Mesendoderm (in vitro differentiated cells): ENCODE measurements at places on chromosomes 4 and X.

DNA sequence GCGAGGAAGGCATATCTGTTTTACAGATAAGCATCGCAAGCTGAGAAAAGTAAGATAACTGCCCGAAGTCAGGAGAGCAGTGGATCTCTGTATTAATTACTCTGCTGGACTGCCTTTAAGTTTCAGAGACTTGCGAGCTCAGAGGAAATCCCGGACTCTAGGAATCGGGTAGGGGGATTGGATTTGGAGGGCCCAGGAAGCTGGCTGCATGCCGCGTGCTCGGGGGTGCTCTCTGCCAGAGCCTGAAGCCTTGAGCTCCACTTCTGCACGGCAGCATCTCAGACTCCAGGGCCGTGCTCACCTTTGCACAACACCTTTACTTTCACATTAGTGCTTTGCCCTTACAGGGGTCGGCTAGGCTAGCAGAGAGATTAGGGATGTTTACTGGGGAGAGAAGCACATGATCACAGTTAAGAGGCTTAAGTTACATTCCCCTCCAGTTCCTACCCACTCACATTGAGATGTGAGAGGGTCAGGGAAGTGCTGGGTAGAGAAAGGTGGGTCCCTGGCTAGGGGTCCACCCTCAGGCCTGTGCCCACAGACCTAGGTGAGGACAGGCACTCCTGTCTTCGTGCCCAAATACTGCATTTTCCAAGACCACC, 57.0 kb downstream of the TRIML1 start:
- peak; percentile 65 for DNase-seq

DNA sequence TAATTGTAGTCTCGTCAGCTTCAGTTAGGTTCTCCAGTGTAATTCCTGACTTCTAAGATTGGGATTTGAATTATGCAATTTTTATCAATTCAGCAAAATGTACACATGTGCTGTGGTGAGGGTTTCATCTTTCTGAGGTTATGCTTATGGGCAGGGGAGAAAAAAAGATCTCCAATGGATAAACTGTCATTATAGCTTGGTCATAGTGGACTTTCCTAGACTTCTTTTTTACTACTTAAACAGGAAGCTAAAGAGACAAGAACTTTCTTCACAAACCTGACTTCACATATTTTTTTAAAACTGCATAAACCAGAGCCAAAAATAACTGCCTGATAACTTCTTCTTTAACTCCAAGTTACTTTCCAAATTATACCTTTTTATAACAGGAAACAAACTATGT, 21.7 kb upstream of the SPP1 start:
- DNase-seq: no peak

GRCh38 chr4:133472244-133472643, 323.1 kb downstream of the PCDH10 start:
- no peak for DNase-seq

DNA sequence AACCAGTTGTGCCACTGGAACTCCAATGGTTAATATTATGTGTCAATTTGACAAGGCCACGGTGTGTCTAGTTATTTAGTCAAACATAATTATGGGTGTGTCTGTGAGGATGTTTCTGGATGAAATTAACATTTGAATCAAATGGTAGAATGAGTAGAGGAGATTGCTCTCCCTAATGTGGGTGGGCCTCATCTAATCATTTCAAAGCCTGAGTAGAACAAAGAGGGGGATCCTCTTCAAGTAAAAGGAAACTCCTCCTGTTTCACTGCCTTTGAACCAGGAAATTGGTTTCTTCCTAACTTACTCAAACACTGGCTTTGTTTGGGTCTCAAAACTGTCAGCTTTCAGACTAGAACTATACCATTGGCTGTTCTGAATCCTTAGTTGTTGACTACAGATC, 1692.1 kb downstream of the PCDH19 start:
- no peak for DNase-seq

DNA sequence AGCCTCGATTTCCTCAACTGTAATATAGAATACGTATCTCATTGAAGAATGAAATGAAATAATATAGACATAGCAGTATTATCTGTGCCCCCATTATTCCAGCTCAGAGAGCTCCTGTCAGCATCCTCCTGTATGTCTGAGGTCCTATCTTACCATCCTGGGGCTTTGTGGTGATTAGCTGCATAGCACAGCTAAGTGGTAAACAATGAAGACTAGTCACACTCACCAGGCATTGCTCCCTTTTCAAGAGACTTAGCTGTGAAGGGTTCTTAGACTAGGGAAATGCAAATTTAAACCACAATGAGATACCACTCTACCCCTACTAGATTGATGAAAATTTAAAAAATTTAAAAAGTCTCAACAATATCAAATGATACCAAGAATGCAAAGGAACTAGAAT, 172.9 kb downstream of the SLC39A8 start:
- DNase-seq: peak; percentile 84

DNA sequence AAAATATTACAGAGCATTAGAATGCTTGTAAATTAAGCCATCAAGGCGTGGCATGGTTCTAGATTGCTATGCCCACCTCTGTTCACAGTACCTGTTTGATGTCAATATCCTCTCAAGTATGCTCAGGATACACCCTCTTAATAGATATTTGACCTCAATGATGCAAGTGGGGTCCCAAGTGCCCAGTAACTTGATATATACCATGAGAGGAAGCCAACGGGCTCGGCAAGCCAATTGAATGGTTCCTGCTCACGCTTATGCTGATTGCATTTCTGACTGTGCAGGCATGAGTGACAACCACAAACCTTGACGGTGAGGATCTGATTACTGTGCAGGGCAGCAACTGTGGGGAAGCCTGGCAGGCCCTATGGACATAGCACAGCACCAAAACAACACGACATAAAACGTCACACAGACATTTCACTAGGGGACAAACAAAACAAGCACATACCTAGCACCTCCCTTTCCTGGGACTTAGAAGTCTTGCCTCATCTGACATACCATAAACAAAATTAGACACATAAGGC, 179.1 kb upstream of the ETNPPL start:
- DNase-seq: no peak

DNA sequence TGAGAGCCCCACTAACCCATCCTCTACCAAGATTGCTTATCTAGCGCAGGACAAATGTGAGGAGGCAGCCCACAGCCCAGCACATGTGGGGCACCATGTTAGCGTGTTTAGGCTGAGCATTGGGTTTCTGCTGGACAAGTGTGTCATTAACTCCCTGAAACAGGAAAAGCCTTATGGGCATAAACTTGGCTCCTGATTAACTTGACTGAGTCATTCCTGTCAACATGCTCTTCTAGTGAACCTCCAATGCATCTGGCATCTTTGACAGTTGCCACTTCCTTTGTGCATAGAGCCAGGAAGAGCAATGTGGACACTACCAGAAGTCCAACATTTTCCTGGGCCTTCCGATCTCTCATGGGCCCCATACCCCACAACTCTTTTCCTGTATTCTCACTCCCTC, 2.5 kb downstream of the SPIN2A start:
- DNase-seq: no peak

- no peak for DNase-seq
Observed at GRCh38 chr4:8312976-8313375, 43.4 kb downstream of the HTRA3 start.

- DNase-seq: no peak
Observed at GRCh38 chr4:39699687-39700409, 1.9 kb downstream of the UBE2K start.

DNA sequence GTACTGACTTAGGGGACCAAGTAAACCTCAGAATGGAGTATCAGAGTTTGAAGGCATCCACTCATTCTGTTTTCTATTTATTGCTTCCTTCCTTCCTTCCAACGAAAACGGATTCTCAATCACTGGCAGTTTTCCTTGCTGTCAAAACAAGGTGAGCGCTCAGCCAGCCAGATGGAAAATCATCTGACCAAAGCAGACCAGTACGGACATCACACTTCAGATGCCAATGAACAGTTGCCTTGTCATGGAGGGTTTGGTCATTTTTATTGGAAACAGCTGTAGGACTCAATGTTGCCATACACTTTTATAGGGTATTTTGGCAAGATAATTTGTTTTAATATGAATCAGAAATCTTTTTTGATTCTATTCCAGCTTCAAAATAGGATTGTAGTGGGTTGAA, 16.6 kb downstream of the GEMIN8 start:
- no peak for DNase-seq

DNA sequence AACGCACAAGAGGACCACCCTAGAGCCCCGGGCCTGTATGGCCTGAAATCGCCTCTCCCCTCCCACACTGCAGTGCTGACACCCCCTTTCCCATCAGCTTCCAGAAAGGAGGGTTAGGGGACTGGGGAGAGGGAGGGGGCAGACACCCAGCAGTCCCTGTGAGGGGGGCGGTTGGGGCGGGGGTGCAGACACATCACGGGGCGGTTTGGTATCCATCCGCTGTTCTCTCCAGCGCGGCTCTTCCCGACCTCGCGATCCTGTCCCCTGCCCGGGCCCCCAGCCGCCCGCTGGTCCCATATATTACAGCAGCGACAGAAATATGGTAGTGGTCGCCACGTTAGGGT, 404 bp upstream of the GPRASP2 start:
- no peak for DNase-seq

- no peak for DNase-seq
Observed at GRCh38 chr4:181687116-181687515, 556.1 kb upstream of the TENM3 start.

DNA sequence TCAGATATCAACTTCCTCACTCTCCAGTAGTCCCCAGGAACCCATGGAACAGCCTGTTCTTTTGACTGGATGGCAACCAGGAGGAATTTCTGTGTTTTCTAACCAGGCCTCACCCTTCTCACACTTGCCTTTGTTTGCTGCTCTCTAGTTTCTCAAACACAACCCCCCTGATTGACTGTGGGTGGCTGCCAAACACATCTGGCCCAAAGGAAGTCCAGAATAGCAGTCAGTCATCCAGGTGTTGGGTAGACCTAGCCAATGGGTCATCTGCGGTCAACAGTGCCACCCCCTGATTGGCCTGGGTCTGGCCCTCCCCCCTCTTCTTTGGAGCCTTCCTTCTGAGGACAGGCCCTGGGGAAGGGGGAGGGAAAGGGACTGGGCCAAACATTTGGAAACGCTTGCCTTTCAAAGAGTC, 53.7 kb downstream of the MSX1 start:
- no peak for DNase-seq

DNA sequence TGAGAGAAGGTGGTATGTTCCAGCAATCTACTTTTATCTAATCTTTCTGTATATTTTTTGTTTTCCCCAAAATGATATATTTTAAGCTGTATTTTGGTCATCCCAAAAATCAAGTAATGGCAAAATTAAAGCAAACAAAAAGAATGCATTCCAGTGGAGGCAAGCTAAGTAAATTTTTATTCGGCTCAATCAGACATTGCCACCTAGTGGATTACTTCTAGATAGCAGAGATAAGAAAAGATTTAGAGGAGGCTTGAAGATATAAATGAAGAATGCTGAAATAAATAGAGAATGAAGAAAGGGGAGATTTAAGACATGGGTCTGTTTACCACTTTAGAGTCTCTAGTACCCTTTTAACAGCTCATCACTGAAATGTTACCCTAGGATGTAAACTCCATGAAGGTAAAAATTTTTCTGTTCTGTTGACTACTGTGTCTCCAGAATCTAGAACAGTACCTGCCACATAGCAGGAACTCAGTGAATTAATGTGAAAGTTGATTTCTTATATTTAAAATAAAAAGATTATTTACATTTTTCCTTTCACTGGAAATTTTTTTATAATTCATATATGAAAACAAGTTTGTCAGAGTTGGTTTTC, 110.9 kb upstream of the ANK2 start:
- DNase-seq: peak; percentile 73

GRCh38 chrX:25998687-25999086, 139.5 kb upstream of the MAGEB18 start:
- DNase-seq: no peak

DNA sequence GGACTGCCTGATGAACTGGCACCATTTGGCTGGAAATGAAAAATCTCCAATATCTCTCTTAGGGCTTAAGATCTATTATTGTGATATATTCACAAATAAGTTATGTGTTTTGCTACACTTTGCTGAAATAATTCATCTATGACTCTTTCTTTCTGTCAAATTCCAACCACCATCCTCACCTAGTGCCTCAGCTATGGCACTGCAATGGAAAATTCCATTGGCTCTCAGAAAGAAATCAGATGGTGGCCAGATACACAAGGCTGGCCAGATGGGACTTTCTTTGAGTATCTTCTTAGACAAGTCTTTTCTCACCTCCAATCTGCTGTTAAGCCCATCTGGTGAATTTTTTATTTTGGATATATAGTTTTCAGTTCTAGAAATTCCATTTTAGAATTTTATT, 28.0 kb downstream of the NAT8L start:
- DNase-seq: peak; percentile 54

- DNase-seq: peak; percentile 73
Observed at GRCh38 chr4:23455456-23456158, 434.2 kb downstream of the PPARGC1A start.

DNA sequence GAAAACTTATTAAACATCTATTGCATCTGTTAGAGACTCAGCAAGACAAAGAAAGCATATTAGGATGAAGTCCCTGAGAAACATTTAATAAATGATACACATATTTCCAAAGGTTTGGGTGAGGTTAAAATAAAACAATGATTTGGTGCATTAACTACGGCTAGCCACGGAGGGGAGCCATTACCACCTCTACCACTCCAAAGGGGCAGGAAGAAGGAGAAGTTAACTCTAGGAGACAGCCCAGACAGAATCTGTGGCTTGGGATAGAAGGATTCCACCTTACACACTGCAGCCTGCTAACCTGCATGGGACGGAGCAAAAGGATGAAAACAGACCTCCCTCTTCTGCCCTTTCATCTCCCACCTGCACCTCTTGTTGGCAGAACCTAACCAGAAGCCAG, 189.1 kb upstream of the C1QTNF7 start:
- peak; percentile 70 for DNase-seq

DNA sequence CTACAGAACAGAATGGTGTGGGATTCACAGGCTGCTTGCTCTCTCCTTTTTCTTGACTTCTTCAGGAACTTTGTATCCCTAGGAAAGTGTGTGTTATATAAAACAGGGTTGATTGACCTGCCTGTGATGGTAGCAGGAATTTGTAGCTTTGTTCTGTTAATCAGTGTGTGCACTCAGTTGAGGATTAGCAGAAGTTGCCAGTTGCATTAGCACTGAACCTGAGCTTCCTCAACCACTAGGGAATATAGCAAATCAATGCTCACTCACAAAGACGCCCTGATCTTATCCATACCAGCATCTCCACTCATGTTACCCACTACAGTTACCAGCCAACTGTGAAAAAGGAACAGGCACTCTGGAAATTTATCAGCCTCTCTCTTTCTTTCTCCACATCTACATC, 319.1 kb upstream of the EMCN start:
- DNase-seq: no peak
